ENCODE measurements at places on chromosomes 7 and 10. TPM values are rescaled to one million over a fixed set of nuclear protein-coding genes. Genes with fewer than 3 reads are reported as not detected.

Gene RASSF4
- 60.9 TPM for total RNA-seq

Gene PRSS37
- not detected for total RNA-seq

Gene SUV39H2
- 16.6 TPM for total RNA-seq

Gene PCLO
- total RNA-seq, result 2.7 TPM

Gene PRPS1L1
- not detected for total RNA-seq

Gene C10orf90
- 3.8 TPM for total RNA-seq

Gene MUC12
- total RNA-seq, result not detected

Gene GOLGA7B
- 0.10 TPM for total RNA-seq

Gene ASIC3
- total RNA-seq, result 0.51 TPM

Gene C1GALT1
- total RNA-seq, result 30.2 TPM

Gene TFPI2
- total RNA-seq, result 2.6 TPM

Gene MSS51
- total RNA-seq, result 9.5 TPM

Gene CYP17A1
- not detected for total RNA-seq

Gene CCDC7
- total RNA-seq, result 129 TPM

Gene FEZF1
- not detected for total RNA-seq

Gene CNPY1
- not detected for total RNA-seq

Gene TMEM213
- 0.51 TPM for total RNA-seq

Gene TTYH3
- total RNA-seq, result 43.5 TPM

Gene PTN
- 85.1 TPM for total RNA-seq
